Foreskin keratinocyte (primary cell): ENCODE measurements at places on chromosomes 7 and 10. TPM values are rescaled to one million over a fixed set of nuclear protein-coding genes. Genes with fewer than 3 reads are reported as not detected.

Gene CYP3A4
- not detected in 2 replicates for total RNA-seq

Gene UCMA
- not detected in 2 replicates for total RNA-seq

Gene PAPOLB
- not detected in 2 replicates for total RNA-seq

Gene STRA8
- total RNA-seq: not detected in 2 replicates

Gene CHRM2
- not detected in 2 replicates for total RNA-seq

Gene INHBA
- 67.9 and 117 TPM in 2 replicates for total RNA-seq

Gene SPDYE1
- total RNA-seq: not detected in 2 replicates

Gene ZNF853
- 0.03 and 0.07 TPM in 2 replicates for total RNA-seq

Gene MYL10
- not detected in 2 replicates for total RNA-seq

Gene TEX47
- total RNA-seq: not detected in 2 replicates

Gene PRPS1L1
- not detected in 2 replicates for total RNA-seq

Gene TMEM140
- total RNA-seq: 0.07 TPM in 1 of 2 replicates, not detected in the other

Gene SLC26A3
- total RNA-seq: not detected in 2 replicates

Gene IRF5
- 0.81 and 1.1 TPM in 2 replicates for total RNA-seq

Gene PDE1C
- total RNA-seq: 18.5 and 31.5 TPM in 2 replicates

Gene TAS2R3
- 0.25 and 0.44 TPM in 2 replicates for total RNA-seq

Gene PSPH
- 32.4 and 41.5 TPM in 2 replicates for total RNA-seq

Gene MPP7
- total RNA-seq: 5.1 and 5.3 TPM in 2 replicates

Gene CPA1
- total RNA-seq: not detected in 2 replicates

Gene SLC16A12
- total RNA-seq: 0.17 and 0.18 TPM in 2 replicates

Gene CPXM2
- total RNA-seq: not detected in 2 replicates

Gene BEND7
- 0.99 and 3.0 TPM in 2 replicates for total RNA-seq

Gene PNLIPRP3
- 13.4 and 23.5 TPM in 2 replicates for total RNA-seq

Gene CARD11
- 22.3 and 27.7 TPM in 2 replicates for total RNA-seq

Gene OR9A2
- not detected in 2 replicates for total RNA-seq

Gene CLDN15
- total RNA-seq: 1.7 and 3.4 TPM in 2 replicates

Gene ZNF425
- total RNA-seq: 1.7 and 3.0 TPM in 2 replicates

Gene AKR1C4
- total RNA-seq: not detected in 2 replicates

Gene CLRN3
- total RNA-seq: not detected in 2 replicates

Gene ADRA2A
- not detected in 2 replicates for total RNA-seq

Gene MACC1
- total RNA-seq: 7.9 and 15.2 TPM in 2 replicates

Gene GCK
- 0.53 and 0.58 TPM in 2 replicates for total RNA-seq

Gene IKZF5
- 5.9 and 6.3 TPM in 2 replicates for total RNA-seq

Gene CLEC2L
- not detected in 2 replicates for total RNA-seq

Gene FEZF1
- total RNA-seq: not detected in 2 replicates

Gene MRLN
- total RNA-seq: not detected in 2 replicates

Gene GIMAP1
- total RNA-seq: not detected in 2 replicates

Gene PLAU
- 630 and 1,498 TPM in 2 replicates for total RNA-seq

Gene AUTS2
- total RNA-seq: 7.4 and 9.8 TPM in 2 replicates

Gene DYNC1I1
- total RNA-seq: 0.10 and 0.21 TPM in 2 replicates

Gene PDLIM1
- 256 and 304 TPM in 2 replicates for total RNA-seq

Gene LRGUK
- 0.11 and 0.17 TPM in 2 replicates for total RNA-seq

Gene COL28A1
- not detected in 2 replicates for total RNA-seq

Gene UBTD1
- 24.3 and 26.3 TPM in 2 replicates for total RNA-seq
